ENCODE measurements at places on chromosomes 4 and X.

- DNase-seq = no peak
These were observed 95.7 kb downstream of the CPZ start for GRCh38 chr4:8688041-8688907.

DNA sequence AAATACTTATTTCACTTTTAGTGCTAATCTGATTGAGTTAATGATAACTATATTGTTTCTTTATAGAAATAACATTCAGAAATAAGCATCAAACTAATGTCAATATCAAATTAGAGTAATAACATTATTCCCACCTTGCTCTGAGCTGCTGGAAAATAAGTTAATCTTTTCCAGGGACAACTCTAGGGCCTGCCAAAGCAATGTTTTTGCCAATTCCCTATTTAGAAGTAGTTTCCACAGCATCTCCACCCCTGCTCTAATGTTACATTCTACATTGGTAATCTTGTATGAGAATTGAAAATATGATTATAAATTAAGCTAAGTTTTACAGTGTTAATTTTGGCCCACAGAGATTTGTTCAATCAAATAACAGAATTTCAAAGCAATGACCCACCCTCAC, 68.3 kb downstream of the REELD1 start:
- DNase-seq = no peak

GRCh38 chr4:174324725-174325124, 41.0 kb downstream of the CEP44 start:
- no peak for DNase-seq

DNA sequence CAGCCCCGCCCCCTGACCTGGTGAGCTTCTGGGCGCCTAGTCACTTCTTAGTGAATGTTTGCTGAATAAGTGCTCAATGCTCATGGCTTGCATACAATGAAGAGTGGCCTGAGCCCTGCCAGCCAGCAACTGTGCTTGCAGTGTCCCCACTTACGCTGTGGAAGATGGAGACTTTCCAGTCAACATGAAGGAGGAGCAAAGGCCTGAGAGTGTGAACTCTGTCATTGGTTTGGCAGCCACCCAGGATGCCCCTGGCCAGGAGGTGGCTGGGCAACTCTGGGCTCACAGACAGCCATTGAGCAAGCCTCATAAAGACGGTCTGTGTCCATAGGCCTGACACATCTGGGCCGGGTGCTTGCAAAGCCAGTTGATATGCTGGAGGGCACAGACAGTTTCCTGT, 72.1 kb upstream of the MAMLD1 start:
- no peak for DNase-seq

- DNase-seq = no peak
These were observed 32.7 kb downstream of the RUFY3 start for GRCh38 chr4:70754470-70754869.

DNA sequence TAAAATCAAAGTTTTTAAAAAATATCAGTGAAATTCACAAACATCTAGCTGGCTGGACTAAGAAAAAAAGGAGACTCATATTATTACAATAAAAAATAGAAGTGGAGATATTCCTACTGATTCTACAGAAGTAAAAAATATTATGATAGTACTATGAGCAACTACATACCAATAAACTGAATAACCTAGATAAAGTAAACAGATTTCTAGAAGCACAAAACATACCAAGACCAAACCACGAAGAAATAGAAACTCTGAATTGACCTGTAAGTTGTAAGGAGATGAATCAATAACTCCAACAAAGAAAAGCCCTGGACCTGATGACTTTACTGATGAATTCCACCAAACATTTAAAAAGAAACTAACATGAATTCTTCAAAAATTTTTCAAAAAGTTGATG, 867.3 kb downstream of the PCDH18 start:
- no peak for DNase-seq

GRCh38 chrX:144265641-144266040, 381.8 kb downstream of the UBE2NL start:
- DNase-seq = no peak

DNA sequence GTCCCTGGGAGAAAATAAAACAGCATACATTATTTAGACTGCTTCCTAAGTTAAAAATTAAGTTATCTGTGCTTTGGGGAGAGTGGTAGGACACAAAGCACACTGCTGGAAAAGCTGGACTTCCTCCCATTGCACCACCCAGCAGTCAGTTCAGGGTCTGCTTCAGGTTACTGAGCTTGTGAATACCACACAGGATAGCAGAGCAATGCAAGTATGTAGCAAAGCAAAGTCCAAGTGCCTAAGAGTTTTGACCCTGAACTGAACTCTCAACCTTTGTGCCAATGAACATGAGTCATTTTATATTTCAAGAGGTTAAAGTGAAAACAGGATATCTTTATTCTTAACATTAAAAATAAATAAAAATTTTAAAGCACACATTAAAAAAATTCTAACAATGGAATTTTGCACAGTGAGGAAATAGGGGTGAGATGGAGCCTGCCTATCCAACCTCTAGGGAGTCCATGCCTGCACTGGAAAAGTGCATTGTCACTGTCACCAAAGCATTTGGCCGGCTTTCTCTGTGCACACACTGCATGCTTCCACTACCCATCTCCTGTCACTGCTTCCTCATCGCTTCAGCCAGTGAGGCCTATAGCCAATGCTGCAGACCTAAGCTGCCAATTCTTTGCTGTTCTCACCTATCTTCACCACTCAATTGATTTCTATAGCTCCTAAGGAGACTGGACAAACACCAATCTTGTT, 50.9 kb downstream of the ABCG2 start:
- no peak for DNase-seq

DNA sequence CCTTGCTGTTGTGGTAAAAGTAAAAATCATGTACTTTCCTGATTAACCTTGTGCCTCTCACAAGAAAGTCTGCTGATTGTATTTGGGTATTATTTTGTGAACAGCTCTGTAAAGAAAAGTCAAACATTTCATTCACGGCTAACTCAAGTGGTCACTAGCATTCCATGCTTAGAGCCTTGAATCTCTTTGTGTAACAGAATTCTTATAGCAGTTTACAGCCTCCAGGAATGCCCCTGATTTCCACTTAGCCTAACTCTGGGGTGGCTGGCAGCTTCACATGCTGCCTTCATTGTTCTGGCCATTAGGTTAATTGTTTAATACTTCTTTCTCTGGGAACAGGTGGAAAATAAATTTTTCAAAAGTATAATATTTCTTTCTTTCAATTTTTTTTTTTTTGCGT, 226.7 kb downstream of the RBMX2 start:
- no peak for DNase-seq

DNA sequence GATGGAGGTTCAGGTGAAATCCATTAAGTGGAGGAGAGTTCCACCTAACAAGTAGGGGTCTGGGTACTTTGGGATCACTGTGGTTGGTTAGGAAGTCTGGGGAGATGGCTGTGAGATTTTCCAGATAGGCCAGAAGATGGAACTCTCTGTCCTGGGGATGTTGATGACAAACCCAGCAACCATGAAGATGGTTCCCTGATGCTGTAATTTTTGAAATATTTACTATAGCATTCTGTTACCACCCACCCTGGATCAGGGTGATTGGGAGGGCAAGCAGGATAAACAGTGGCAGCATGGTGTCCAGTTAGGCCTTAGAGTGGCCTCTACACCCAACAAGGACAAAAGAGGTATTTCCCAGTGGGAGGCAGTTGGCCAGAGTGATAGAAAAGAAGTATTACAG, 15.9 kb upstream of the NELFA start:
- DNase-seq = no peak

DNA sequence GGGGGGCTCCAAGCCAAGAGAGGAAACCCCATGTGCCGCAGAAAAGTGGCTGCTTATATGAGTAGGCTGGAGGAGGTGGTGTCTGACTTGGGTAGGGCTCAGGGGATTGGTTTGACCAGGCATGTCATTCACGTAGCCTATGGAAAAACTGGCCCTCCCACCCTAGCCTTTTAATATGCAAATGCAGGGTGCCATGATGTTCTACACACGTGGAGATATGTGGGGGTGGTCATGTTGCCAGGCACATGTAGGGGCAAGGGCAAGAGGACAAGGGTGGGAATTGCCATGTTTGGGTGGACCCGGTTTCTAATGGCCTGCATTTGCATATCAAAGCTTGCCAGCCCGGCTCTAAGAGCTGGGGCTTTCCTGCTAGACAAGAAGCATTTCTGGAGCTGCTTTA, 86.9 kb upstream of the SHISA3 start:
- no peak for DNase-seq

GRCh38 chr4:171266671-171267070, 546.5 kb upstream of the GALNTL6 start:
- DNase-seq = no peak

- no peak for DNase-seq
These were observed 498.4 kb downstream of the PACRGL start for GRCh38 chr4:21198683-21199082.

DNA sequence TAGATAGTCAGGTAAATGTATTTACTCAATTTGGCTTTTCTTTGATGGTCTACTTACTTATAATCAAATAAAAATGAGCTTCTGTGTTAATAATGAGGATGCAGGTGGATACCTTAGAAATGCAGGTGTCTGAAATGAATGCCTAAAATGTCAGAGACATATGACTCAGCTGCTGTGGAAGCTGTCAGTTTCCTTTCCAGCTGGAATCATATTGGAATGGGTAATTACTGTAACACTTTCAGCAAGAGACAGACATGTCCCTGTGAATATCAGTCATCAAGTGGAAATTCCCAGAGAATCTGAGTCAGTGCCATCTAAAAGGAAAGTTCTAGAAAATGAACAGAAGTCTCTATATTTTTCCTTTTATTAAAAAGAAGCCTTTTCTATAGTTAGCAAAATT, 783.0 kb upstream of the AADAT start:
- no peak for DNase-seq

- no peak for DNase-seq
These were observed 32.8 kb downstream of the REPS2 start for GRCh38 chrX:16979226-16979625.

GRCh38 chr4:100555611-100556337, 38.0 kb upstream of the EMCN start:
- no peak for DNase-seq

DNA sequence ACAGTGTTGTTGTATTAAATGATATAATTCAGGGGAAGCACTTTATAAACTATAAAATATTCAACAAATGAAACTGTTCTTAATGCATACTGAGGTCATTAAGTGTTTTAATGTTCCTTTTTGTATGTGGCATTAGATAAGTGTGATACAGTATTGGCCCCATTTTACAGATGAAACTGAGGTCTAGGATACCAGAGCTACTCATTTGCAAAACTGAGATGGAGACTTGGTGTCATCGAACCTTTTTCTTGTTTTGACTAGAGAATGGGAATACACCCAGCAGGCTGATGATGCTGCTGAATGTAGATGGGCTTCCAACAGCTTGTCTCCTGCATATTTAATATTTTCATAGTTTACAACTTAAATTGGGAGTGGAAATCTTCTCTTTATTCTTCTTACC, 34.6 kb downstream of the TAF1 start:
- DNase-seq = no peak

- DNase-seq = no peak
These were observed at the start of gene RAB9B for GRCh38 chrX:103831803-103832544. Gene RAB9B, minus strand, starts transcription at chrX:103832257. Its CDS starts 6,473 bp downstream, at chrX:103825784.

- no peak for DNase-seq
These were observed 176.9 kb downstream of the SLIT2 start for GRCh38 chr4:20428436-20429160.

GRCh38 chr4:2689114-2689513, 67.0 kb downstream of the TNIP2 start:
- DNase-seq = no peak

DNA sequence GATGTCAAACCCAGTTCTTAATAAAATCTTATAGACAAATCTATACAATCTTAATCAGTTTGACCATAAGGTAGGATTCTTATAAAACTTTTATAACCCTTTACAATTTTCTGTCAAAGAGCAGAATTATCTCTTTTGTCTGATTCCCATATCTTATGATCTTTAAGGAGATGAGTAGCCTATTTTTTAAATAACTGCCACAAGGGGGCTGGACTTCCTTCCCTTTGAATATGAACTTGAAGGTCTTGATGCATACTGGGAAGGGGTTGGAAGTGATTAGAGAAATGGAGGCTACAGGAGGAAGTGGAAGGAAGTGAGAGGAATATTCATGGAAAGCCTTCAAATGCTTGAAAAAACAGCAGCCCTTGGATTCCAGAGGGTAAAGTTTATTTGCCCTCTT, 111.1 kb downstream of the APOOL start:
- no peak for DNase-seq

DNA sequence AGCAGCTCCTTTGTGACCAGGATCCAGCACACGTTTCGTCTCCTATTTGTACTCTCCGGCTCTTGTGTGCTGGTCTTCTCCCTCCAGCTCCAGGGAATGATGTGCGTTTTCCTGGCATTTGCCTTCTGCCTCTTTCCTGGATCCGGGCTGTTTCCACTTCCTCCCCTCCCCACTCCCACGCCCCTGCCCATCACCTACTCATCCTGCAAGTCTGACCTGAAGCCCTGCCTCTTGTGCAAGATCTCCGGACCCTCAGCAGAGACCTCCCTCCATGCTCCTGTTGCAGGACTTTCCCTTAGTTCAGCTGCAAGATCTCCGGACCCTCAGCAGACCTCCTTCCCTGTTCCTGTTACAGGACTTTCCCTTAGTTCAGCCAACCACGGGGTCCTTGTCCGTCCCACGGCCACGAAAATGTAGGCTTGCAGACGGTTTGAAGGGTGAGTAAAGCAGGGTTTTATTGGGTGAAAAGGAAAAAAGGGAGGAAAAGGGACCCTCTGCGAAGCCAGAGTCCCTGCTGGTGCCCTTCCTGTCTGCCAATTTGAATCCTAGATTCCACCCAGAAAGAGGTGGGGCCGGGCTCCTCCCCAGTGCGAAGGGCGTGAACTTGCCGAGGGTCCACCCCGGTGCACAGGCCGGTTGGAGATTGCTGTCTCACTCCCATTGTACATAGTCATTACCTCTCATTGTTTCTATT, 74.4 kb upstream of the IRF2 start:
- no peak for DNase-seq

DNA sequence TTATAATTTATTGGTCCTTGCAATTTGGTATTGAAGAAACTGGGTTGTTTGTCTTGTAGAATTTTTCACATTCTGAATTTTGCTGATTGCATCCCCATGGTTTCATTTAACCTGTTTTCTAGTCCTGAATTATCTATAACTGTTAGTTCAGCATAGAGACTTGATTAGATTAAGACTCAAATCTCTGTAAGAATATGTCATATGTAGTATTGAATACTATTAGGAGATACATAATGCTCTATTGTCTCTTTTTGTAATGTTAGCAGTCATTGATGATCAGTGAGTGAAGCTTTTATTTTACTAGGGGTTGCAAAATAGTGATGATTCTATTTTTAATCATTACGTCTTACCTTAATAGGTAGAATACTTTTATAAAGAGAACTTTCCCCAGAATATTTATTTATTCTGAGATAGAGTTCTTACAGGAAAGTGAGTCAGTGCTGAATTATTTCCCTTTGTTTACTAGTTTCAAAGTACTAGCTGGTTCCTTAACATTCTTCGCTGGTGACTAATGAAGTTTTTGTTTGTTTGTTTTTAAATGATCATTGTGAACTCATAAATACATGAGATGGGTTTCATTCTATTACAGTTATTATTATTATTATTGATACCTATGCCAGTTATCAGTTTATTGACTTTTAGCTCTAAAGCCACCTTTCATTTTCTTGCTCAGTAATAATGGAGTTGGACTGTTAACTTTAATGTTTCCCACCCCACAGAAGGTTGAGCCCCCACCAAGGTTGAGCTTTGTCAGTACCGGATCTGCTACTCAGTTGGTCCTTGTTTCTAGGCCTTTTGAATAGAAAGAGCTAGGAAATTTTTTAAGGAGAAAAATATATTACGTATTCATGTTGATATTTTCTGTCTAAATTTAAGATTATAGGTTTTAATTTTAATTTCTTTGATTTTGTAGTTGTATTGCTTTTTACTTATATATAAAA, 102.3 kb downstream of the LARP1B start:
- DNase-seq = no peak
